ENCODE measurements at places on chromosomes 16 and 17. TPM values are rescaled to one million over a fixed set of nuclear protein-coding genes. Genes with fewer than 3 reads are reported as not detected.

GRCh38 chr16:69367980-69368379, 16.4 kb upstream of the TMED6 start:
- no peaks in the 10 kb centered on the region for H3K27me3 ChIP-seq
- H3K4me3 ChIP-seq, result no peak overlapping the region
- no peak for DNase-seq
- peaks cover 8% of the 10 kb centered on the region for H3K4me1 ChIP-seq
- H3K36me3 ChIP-seq, result peaks cover 32% of the 10 kb centered on the region
- no peak overlapping the region for H3K27ac ChIP-seq

DNA sequence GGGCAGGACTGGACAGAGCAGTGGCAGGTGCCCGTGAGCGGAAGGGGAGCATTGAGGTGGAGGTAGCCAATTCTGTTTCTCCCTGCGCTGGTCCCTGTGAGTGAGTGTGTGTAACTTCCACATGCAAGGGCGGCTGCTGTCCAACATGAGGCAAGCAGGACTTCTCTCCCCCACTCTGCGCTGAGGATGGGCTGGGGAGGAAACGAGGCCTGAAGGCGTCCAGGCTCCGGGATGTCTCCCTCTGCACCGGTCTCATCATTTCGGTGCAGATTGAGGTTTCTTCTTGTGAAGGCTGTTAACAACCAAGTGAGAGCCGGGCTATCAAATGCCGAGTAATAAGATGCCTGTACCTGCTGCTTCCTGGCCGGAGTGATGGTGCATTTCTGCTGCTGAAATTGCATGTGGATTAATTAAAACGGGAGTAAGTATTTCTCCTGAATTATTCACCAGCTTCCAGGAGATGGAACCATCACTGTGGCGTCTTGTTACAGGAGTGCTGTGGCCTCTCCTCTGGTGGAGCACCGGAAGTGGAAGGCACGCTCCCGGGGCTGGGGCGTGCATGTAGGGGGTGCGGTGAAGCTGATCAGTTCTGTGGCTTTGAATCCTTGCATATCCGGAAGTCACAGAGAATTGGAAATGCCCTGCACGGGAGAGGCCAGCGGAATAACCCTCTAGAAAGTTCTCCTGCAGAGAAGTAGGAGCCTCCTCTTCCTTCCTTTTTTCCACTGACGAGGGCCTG, 41.7 kb upstream of the MGAT5B start:
- H3K27me3 ChIP-seq, result peaks cover 2% of the 10 kb centered on the region
- no peak for DNase-seq
- no peak overlapping the region for H3K27ac ChIP-seq
- H3K4me3 ChIP-seq, result no peak overlapping the region
- H3K36me3 ChIP-seq, result no peaks in the 10 kb centered on the region

RAB26 gene
- 0.69 TPM for total RNA-seq

CLEC18A gene
- 0.68 TPM for total RNA-seq

CCL5 gene
- 782 TPM for total RNA-seq

Data from activated naive CD8-positive, alpha-beta T cell treated with anti-CD3 and anti-CD28 coated beads, Interleukin-2, amount 10 ng/mL, durations not matched to agents 7 days and 5 days (primary cell).